ENCODE measurements at places on chromosomes 6 and 20.

- DNase-seq: no peak
Observed at GRCh38 chr20:23032056-23032749, 2.9 kb upstream of the SSTR4 start.

GRCh38 chr6:51553246-51554015 lies 534.0 kb downstream of the PKHD1 start:
- DNase-seq: no peak

DNA sequence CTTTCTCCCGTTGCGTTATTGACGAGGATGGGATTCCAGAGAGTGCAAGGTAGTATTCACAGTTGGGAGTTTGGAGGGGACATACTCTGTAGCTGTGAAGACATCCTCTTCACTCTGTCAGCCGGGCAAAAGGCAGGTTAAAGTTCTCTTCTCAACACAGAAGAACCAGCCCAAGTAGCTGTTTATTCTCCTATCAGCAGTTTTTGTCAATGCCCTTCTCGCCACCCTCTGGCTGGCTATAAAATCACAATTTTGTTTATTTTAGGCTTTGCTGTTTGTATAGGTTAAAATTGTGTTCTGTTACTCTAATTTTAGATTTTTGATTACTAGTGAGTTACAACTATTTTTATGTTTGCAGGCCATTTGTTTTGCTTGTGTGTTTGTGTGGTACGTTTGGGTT lies 37.9 kb upstream of the MAS1 start:
- no peak for DNase-seq

- DNase-seq: peak; percentile 90
Observed at GRCh38 chr6:149855040-149855654, 9.0 kb downstream of the LRP11 start.

DNA sequence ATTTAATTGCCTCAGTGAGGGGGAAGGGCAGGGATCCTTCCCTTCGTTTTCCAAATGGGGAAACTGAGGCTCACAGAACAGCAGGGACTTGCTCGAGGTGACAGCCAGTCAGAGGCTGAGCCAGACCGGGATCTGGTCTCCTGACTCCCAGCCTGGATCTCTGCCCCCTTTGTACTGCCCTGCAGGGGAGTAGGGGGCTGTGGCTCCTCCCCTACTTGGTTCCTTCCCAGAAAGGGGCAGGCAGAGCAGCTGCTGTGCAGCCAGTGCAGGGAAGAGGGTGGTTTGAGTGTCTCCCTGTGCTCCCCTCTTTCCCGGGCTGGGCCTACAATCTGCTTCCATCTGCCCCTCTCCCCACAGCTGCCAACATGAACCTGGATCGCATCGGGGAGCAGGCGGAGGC lies 37.6 kb downstream of the UQCC2 start:
- DNase-seq: no peak

- DNase-seq: no peak
Observed at GRCh38 chr20:46151936-46152335, 33.8 kb downstream of the CD40 start.

DNA sequence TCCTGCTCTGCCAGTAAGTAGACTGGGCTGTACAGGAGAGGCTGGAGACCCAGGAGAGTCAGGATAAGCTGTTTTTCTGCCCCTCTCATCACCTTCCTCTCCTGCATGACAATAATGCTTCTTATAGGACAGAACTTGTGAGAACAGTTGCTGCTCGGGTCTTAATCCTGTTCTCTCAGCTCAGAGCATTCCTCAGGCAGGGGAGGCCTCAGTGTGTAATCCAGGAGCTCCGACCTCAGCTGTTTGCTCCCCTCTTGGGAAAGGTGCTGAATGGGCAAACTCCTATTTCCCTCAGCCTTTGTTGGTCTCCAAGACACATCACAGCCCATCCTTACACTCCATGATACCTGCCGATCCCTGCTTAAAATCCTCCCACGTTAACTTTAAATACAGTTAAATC lies 134.9 kb upstream of the LRFN2 start:
- DNase-seq: no peak

DNA sequence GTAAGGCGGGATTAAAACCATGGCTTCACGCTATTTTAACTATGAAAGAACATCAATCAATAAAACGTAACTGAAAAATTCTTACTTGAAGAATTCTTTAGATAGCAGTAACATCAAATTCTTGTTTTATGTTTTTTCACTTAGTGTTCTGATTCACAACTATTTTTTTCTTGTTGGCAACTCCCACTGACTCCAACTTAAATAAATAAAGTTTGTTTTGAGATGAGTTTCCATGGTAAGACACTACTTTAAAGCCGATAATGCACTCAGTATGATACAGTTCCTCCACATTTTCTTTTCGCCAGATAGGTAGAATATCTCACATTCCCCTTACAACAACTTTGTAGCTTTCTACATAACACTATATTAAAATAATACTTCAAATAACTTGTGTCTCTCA lies 33.1 kb upstream of the CNKSR3 start:
- DNase-seq: peak; percentile 17

- no peak for DNase-seq
Observed at GRCh38 chr20:58868795-58869194, 16.3 kb downstream of the GNAS start.

DNA sequence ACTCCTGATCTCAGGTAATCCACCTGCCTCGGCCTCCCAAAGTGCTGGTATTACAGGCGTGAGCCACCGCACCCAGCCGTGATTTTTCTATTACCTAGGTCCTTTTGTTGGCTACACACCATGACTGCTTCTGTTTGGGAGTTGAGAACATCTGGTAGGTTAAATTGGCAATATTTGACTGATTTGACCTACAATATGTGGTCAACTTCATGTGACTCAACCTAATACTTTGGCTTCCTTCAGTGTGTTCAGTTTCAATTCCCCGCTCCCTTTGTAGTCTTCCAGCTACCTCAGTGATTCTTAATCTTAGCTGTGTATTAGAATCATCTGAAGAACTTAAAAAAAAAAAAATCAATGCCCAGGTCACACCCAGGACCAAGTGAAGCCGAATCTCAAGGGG lies 47.4 kb downstream of the MYB start:
- no peak for DNase-seq

All from fibroblast of skin of right quadriceps (primary cell).